GM04503 (cell line): ENCODE measurements at places on chromosomes 12 and 14.

- DNase-seq: no peak
Measured at GRCh38 chr12:52838609-52839435, 4.7 kb upstream of the KRT79 start.

- DNase-seq: no peak
Measured at GRCh38 chr14:64604881-64605280, 55.1 kb downstream of the PPP1R36 start.

DNA sequence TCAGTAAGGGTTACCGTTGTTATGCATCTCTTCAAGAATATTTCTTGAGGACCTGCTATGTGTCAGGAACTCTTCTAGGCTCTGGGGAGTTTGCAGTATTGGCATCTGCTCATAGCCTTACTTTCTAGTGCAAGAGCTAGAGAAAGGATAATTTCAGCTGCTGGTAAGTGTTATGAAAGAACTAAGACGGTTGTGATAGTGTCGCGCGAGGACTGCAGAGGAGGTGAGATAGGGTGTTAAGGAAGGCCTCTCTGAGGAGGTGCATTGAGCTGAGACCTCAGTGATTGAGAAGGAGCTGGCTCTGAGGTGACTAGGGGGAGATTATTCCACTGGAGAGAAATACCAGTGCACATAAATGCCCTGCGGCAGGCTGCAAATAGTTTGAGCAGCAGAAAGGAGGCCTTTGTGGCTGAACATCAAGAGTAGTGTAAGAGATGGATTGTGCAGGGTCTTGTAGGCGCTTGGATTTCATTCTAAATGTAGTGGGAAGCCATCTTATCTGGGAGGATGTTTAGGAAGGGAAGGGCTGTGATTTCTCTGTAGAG, 824 bp downstream of the DDX55 start:
- DNase-seq: no peak

GRCh38 chr12:123749355-123749754, 12.7 kb upstream of the DNAH10 start:
- no peak for DNase-seq

GRCh38 chr14:104321802-104322130, 183.4 kb downstream of the KIF26A start:
- DNase-seq: no peak

- DNase-seq: peak; percentile 42
Measured at GRCh38 chr12:122308811-122309210, 42.5 kb upstream of the VPS33A start.

DNA sequence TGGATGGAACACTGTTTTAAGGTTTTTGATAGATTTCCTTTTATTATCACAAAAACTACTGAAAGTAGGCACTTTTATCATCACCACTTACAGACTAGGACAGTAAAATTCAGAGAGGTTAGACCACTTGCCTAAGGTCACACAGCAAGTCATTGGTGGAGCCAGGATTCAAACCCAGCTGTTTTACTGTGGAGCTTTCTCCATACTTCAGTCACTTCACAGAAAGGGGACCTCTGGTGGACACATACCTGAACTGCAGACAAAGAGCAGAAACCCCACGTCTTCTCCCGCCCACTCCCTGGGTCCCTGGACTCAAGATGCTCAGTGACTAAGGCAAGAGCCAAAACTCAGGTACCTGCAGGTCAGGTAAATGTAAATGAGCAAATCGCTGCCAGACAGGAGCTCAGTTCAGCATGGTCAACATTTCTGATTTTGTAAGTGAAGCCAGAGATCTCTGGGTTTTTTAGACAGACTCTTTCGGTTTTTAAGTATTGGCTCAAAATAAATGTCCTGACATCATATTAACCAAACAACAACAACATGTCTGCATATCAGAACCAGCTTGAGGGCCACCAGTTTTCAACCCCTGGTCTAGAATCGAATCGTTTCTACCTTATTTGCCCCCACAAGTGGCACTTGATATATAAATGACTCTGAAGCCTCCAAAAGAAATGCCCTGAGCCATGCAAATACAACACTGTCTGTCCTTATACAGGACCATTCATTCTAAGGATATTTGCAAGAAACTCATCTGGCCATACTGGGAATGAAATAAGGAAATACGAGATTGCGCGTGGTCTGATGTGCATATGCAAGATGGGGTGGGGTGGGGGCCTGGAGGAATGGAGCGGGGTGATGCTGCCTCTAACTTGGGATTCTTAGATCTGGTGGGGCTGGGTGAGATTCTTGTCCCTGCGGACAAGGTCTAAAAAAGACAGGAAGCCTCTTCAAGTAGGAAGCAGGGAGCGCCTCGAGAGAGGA, 110.9 kb downstream of the KSR2 start:
- no peak for DNase-seq

GRCh38 chr12:11812586-11813437, 163.3 kb downstream of the ETV6 start:
- DNase-seq: no peak

DNA sequence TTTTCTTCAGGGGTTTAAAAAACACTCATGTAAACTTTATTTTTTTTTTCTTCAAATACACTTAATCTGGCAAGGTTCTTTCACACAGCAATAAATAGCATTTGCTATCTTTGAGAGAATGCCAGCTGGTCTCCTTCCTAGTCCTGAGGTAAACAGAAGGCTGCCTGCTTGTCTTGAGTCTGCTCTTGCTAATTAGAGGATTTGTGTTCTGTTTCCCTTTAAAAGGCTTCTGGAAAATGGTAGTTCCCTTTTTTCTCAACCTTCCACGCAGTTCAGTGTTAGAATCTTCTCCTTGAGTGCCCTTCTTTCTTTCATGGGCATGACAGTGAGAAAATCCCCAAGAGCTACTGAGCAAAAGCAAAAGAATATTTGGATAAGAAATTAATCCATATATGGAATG, 92.3 kb upstream of the DCN start:
- DNase-seq: no peak
